ENCODE measurements at places on chromosomes 13 and 19. TPM values are rescaled to one million over a fixed set of nuclear protein-coding genes. Genes with fewer than 3 reads are reported as not detected.

Gene KLK3
- total RNA-seq, result not detected

Gene ZNF77
- total RNA-seq, result 9.7 TPM

Gene ZNF285
- 42.6 TPM for total RNA-seq

Gene CYP2A7
- not detected for total RNA-seq

Gene SH3GL1
- 22.8 TPM for total RNA-seq

Gene PRR19
- total RNA-seq, result 2.8 TPM

Gene ATP4A
- not detected for total RNA-seq

Gene MFSD12
- 42.9 TPM for total RNA-seq

Gene CD70
- total RNA-seq, result not detected

Gene RFPL4AL1
- total RNA-seq, result not detected

Gene COL5A3
- total RNA-seq, result 1.3 TPM

Gene MUC16
- not detected for total RNA-seq

Gene DEDD2
- total RNA-seq, result 23.2 TPM

Gene KLHL1
- 60.7 TPM for total RNA-seq

Gene CEACAM20
- total RNA-seq, result not detected

Gene KCNJ14
- 1.6 TPM for total RNA-seq

Gene LGALS14
- not detected for total RNA-seq

Gene RAB3D
- 18.2 TPM for total RNA-seq

Gene DMKN
- total RNA-seq, result not detected

Gene ARID3A
- 11.3 TPM for total RNA-seq

Gene ZNF283
- 71.1 TPM for total RNA-seq

Gene CASP14
- not detected for total RNA-seq

Gene PEG3
- 63.5 TPM for total RNA-seq

Gene POLR1G
- total RNA-seq, result 3.8 TPM

Gene ZNF677
- total RNA-seq, result 45.7 TPM

Gene UPF3A
- total RNA-seq, result 125 TPM

Gene RASL11A
- total RNA-seq, result 0.94 TPM

Gene CFAP97D2
- total RNA-seq, result not detected

Gene CBY2
- total RNA-seq, result not detected

Gene UGGT2
- total RNA-seq, result 113 TPM

Gene DCT
- 0.63 TPM for total RNA-seq

Gene ZSCAN4
- not detected for total RNA-seq

Gene SCGB2B2
- 1.3 TPM for total RNA-seq

Gene ADGRE2
- total RNA-seq, result 0.31 TPM

Gene PINLYP
- total RNA-seq, result 14.4 TPM

Gene RNF113B
- not detected for total RNA-seq

Gene OCEL1
- 0.94 TPM for total RNA-seq

Gene ATP4B
- not detected for total RNA-seq

Gene TPRX2
- not detected for total RNA-seq

Gene LRRC4B
- total RNA-seq, result 79.8 TPM

Gene DNAAF3
- 0.94 TPM for total RNA-seq

Gene FCER2
- total RNA-seq, result not detected

Gene RNF225
- not detected for total RNA-seq
